ENCODE measurements at places on chromosomes 3 and 15. TPM values are rescaled to one million over a fixed set of nuclear protein-coding genes. Genes with fewer than 3 reads are reported as not detected.

DNA sequence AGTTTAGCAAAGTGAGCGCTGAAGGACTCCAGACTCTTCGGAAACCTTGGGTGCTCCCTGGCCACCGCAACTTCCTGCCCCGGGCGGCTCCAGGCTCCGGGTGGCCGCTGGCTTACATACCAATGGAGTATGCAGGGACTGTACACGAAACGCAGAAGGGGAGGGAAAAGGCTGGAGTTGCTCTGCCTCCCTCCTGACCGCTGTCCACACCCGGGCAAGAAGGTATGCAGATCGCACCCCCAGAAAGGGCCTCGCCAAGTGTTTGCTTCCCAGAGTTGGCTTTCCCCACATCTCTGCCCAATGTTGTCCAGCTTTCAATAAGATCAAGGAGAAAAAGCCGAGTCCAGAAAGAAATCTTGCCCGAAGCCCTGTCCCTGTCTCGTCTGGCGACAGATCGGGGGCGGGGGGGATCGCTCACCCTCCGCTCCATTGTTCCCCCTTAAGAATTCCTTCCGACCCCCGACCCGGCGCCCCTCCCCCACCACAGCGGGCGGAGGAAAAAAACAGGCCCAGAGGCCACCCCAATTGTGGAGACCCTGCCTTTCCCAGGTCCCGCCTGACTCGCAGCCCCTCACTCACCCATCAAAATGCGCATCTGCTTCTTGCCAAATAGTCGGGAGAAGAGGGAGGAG lies 533 bp downstream of the ARF4 start:
- DNase-seq, result no peak

- DNase-seq, result no peak
These were observed 104.6 kb upstream of the SLC6A6 start for GRCh38 chr3:14297784-14298236.

- no peak for DNase-seq
These were observed 516.0 kb downstream of the OTOL1 start for GRCh38 chr3:162012633-162013032.

DNA sequence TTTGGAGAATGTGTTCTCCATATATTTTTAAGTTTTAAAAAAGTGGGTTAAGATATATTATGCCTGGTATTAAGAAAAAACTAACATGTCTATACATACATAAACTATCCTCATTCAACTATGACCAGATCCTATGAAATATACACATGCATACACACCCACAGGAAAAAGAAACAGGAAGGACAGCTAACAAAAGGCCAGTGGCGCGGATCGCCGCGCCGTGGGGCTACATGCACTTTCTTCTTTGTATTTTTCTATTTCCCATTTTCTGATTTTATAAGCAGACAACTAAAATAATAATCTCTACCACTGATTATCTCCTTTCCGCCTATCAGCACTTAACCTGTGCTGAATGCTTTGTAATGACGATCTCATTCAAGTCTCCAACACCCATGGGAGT lies 160.1 kb downstream of the OR4M2 start:
- no peak for DNase-seq

GRCh38 chr3:197027896-197028727 lies 1.5 kb downstream of the MELTF start:
- DNase-seq, result no peak

- no peak for DNase-seq
These were observed 125.6 kb upstream of the TBL1XR1 start for GRCh38 chr3:177322881-177323280.

- DNase-seq, result no peak
These were observed 11.3 kb downstream of the PRKCI start for GRCh38 chr3:170233530-170233929.

DNA sequence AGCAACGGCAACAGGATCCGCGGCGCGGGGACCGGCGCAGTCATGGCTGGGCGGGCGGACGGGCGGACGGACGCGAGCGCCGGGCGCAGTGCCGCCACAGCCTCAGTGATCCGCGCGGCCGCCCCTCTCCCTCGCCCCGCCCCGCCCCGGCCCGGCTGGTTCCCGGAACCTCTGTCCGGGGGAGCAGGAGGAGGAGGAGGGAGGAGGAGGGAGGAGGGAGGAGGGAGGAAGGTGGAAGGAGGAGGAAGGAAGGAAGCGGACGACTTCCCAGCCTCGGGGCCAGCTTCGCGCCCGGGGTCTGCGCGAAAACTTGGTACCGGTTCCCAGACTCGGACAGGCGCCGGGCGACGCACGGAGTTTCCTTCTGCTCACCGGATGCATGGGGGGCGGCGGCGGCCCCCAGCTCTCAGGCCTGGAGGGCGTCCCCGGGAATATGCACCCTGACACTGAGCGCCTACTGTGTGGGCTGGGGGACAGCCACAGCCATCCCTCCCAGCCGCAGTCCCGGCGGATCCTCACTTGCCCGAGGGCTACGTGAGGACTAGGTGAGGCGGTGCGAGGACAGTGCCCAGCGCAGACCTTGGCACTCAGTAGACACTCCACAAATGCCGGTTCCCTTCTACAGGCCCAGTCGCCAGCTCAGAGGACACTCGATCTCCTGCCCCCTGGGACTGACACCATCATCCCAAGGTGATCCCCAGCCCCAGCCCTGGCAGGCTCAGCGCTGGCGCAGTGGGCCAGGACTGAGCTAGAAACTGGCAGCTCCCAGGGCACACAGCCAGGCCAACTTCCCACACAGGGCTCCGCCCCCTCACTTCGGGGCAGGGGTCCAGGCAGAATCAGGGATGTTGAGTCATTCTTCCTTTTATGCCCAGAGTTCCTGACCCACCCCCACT lies at the start of gene SHISA5:
TSS of gene SHISA5 (minus strand) at position 124 of the 896 bp plus-strand sequence. CDS start at position 44, 80 bp downstream.
- peak; percentile 22 for DNase-seq

- DNase-seq, result no peak
These were observed 82.7 kb downstream of the SLC25A26 start for GRCh38 chr3:66303491-66303901.

DNA sequence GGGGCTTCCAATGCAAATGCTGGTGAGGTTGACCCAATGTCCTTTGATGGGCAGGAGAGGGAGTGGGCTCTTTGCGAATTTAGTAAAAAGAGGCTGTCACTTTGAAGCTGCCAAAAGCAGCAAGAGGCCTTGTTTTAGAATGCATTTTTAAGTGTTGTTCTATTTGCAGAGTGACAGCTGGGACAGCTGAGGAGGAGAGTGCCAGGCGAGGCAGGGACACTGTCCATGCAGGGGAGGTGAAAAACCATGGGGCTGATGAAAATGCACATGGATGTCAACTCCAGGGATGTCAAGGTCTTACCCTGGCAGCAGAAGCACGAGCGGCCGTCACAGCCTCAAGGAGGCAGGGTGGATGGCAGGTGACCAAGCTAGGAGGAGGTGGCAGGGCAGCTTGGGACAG lies 279.8 kb downstream of the ADAMTS17 start:
- no peak for DNase-seq

GRCh38 chr3:115975353-115975752 lies 352.0 kb downstream of the GAP43 start:
- DNase-seq, result no peak

DNA sequence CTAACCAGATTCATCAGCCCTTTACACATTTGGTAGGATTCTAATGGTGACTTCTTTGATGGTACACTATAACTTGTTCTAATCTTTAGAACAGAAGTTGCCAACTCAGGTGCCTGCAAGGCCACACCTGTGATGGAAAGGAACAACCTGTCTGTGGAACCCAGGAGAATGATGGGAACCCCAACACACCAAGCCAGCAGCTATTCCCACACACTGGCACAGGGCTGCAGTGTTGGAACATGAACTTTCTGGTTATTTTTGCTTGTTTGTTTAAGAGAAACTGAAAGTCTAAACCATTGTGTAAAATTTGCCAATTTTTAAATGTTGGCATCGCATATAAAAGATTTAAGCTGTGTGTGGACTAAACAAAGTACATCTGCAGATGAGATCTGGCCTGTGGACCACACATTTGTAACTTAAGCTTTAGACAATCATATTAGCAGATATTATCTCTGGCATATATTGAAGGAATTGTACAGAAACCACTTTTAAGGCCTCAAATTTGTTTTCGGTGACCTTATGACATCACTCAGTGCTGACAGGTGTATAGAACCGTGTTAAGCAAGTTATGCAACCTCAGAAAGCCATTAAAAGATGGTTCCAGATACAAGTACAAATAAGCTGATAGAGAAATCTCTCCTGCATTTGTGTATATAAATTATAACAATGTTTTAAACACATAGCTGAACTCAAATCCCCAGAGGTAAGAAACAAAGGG lies 242.9 kb downstream of the SLC9A9 start:
- DNase-seq, result no peak

DNA sequence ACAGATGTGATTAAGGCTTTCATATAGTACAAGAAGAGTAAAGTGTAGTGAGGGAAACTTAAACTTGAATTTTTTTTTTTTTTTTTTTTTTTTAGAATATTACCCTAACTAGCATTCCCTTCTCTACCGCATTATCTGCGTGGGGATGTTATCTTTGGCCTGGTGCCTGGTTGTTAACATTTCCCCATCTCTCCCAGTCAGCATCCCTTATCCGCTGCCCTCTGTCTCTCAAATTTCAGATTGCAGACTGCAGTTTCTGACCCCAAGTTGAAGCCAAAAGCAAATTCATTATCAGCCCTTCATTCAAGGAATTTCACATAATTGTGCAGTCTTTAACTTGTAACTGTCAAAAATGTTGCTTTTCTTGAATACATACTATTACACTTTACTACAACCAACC lies 353.0 kb downstream of the PLOD2 start:
- no peak for DNase-seq

DNA sequence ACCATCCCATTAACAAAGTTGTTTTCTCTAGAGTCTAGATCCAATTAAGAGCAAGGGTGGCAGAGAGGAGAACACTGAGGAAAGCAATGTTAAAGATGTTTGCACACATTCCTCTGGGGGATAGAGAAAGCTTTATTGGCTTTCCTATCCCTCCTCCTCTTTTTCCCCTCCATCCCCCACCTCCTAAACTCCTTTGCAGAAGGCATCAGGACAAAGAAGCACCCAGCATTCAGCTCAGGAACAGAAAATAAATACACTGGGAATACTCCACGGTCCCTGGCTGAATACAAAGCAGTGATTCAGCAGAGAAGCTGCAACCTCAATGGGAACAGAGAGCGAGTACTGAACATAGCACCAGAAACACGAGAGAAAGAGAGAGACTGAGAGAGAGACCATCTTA lies 21.9 kb downstream of the LSAMP start:
- no peak for DNase-seq

DNA sequence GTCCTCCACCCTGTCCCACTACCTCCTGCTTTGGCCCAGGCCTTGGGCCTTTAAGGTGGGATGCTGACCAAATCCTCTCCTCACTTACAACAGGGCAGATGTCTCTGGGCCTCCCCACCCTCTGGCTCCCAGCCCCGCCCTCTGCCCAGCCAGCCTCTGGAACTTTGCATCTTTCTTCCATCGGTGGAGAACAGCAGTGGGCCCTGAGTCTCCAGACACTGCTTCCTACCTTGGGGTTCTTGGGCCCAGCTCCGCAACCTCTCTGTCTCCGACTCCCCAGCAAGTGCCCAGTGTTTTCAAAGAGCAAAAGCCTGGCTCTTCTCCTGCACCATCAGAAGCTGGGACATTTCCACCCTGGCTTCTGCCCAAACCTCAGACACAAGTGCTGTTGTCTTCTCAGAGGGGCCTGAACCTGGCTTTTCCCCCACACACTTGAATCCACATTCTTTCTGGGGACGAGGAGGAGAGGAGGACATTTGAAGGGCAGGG lies 33.1 kb downstream of the MRAS start:
- no peak for DNase-seq

DNA sequence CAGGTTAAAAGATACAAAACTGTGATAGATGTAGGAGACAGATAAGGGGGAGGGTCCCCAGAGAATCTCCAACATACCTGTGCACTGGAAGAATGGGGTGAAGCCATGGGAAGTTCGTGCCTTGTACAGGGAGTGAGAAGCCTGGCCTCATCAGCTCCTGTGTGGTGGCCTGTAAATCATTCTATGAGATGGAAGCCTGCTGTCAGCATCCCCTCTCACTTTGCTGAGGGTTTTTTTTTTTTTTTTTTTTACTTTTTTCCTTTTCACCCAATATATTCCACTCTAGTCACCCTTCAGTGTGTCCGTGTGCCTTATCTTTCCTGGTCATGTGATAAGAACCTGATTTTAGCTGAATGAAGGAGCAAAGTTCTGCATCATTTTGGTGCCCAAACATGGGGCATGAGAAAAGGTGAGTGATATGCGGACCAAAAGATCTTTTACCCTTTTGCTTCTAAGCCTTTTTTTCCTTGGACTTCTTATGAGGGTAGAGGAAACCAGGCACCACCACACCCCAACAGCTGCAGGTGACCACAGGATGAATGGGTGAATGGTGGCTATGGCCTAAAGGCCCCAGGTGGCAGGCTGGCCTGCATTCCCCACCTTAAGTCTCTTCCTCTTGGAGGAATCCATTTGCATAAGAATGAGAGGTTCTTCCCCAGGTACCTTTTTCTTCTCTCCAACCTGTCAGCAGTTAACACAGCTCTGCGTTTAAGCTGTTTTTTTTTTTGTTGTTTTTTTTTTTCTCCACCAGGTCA lies 1345.0 kb downstream of the NSUN3 start:
- DNase-seq, result no peak

DNA sequence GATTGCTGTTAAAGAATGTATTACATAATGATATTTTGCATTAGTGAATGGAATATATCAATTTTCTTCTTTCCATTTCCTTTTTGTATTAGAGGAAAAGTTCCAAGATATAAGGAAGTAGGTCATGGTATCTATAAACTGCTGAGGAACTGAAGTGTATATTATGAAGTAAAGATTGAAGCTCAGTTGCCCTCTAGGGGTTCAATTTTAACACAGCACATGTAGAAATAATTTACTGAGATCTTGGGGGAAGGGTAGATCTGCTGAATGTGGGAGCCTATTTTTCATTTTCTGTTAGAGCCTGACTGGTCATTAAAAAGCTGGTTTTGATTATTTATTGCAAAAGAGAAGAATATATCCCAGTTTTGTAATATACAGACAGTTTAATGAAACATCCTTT lies 45.2 kb downstream of the CMC1 start:
- no peak for DNase-seq

- DNase-seq, result no peak
These were observed 179.5 kb upstream of the PDZRN3 start for GRCh38 chr3:73804204-73804603.

- DNase-seq, result no peak
These were observed 65.6 kb downstream of the LMLN start for GRCh38 chr3:198025644-198026043.

- DNase-seq, result no peak
These were observed 1156.0 kb upstream of the CADM2 start for GRCh38 chr3:83802801-83803200.

- DNase-seq, result no peak
These were observed 316.8 kb downstream of the CHST2 start for GRCh38 chr3:143436231-143436930.

- DNase-seq, result peak; percentile 5
These were observed 378.1 kb downstream of the NSUN3 start for GRCh38 chr3:94440767-94441493.

The GOLGA6B gene
- total RNA-seq, result not detected

The RASGRF1 gene
- under 0.01 TPM for total RNA-seq

The PLA2G4F gene
- not detected for total RNA-seq

The ADAMTS7 gene
- total RNA-seq, result 83.0 TPM

The RAD51 gene
- 4.7 TPM for total RNA-seq

The RYR3 gene
- not detected for total RNA-seq

The CAMK1 gene
- 16.5 TPM for total RNA-seq

All from glomerular endothelial cell (primary cell).